ENCODE measurements at places on chromosomes 2 and 18.

DNA sequence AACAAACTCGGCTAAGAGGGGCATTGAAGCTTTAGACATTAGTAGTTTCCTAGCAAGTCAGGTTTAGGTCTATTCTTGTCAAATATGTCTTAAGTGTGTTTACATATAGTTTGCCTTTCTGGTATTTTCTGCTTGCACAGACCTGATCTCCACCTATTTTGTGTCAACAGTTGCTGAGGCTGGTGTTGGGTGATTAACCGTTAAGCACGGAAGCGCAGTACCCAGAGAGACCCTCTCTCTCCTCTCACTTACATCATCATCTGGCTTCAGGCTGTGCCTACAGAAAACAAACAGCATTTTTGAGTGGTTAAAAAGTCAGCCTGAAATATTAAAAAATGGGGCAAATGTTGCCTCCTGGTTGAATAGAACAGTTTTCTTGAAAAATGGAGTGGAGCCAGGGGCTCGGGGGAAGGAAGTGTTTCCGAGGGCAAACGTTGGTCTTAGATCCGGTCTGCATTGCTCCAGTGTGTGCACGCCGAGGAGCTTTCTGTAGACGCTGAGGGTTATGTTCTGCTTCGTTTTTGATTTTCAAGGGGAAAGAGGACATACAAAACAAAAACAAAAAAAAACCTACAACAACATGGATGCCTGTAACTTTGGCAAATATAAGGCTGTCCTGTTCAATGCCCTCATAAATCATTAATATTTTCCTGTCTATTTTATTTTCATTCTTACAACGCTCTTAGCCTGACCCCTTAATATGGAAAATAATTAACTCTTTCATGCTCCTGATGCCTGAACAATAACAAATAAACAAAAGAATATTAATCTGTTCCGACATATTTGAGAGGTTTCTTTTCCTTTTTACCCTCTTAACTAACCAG lies 120.8 kb downstream of the MEIS1 start:
- no peak for DNase-seq

- DNase-seq, result no peak
Measured at GRCh38 chr2:74226648-74227213, 28.3 kb downstream of the MTHFD2 start.

DNA sequence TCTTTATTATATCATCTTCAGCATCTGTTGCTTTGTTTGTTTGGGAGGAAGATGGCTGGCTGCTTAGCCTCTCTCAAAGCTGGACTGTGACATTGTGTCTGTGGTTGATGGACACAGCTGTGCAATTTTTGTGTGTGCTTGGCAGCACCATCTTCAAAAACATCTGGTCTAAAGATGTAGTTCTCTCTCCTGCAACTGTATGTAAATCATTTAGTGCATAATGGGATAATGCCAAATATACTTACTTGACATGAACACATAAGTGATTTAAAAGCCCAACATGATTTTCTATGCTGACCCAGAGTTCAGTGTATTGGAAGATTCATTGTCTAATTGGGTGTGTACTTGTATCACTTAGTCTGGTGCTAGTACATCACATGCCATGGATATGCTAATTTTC lies 112.2 kb downstream of the MAP4K4 start:
- no peak for DNase-seq

- no peak for DNase-seq
Measured at GRCh38 chr2:173942861-173943523, 22.2 kb downstream of the SP3 start.

- no peak for DNase-seq
Measured at GRCh38 chr18:38174173-38174572, 608.6 kb upstream of the CELF4 start.

DNA sequence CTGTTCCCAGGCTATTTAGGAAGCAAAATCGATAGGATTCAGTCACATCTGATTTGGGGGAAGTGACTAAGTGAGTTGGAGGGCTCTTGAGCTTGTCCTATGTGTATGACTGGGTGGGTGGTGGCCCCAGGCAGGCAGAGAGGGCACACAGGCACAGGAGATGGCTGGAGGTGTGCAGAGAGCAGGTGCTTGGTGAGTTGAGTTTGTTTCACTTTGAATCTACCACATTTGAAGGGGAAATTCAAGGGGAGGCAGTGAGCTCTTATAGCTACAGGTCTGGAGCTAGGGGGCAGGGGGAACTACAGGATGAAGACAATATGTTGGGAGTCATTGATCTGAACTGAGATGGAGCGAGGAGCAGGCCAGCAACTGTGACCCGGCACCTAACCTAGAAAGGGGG lies 42.5 kb upstream of the TMEM200C start:
- no peak for DNase-seq

DNA sequence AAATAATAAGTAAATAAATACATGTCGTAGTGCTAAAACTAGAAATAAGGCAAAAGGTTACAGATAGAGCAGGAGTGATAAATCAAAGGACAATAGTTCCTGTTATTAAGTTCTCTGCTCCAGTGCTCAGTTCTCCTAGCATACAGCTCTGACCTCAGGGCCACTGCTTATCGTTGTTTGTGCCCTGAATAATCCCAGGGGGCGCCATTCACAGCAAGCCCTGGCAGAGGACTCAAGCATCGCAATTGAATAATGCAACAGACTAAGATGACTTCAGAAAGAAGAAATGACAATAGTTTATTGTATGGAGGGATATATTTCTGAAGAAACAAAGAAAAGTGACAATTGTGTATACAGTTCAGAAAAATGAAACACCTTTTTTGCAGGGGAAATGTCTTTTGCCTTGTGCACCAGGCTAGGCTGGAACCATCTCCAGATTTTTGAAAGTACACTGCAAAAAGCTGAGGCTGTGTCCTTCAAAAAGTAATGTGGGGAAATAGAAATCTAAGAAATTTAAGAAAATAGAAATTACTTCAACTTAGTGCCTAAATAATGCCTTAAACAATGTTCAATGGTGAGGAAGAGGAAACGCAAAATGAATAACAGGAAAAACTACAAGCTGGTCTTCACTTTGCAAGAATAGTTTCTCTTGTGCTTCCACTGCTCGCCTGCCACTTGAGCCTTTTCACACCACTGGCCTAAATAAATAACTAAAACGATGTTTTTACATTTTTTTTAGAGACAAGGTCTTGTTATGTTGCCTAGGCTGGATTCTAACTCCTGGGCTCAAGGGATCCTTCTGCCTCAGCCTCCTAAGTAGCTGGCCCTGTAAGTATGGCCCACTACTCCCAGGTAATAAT lies 19.0 kb upstream of the CCNYL1 start:
- peak; percentile 16 for DNase-seq

DNA sequence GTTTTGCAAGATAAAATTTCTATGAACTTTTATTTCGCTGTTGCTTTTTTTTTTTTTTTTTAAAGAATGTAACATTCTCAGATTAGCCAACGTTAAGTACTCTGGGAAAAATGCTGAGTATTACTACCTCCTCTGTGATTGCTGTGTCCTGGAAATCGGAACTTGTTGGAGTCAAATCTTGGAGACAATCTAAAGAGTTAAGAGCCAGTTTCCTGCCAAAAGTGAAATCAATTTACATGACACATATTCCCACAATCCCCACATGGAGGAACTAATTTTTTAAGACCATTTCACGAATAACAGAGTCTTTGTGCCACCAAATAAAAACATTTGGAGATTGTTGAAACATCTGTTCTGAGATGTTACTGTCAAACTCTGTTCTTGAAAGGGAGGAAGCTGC lies 127.8 kb downstream of the MEP1B start:
- no peak for DNase-seq

- DNase-seq, result no peak
Measured at GRCh38 chr2:59924346-59924745, 629.1 kb downstream of the BCL11A start.

DNA sequence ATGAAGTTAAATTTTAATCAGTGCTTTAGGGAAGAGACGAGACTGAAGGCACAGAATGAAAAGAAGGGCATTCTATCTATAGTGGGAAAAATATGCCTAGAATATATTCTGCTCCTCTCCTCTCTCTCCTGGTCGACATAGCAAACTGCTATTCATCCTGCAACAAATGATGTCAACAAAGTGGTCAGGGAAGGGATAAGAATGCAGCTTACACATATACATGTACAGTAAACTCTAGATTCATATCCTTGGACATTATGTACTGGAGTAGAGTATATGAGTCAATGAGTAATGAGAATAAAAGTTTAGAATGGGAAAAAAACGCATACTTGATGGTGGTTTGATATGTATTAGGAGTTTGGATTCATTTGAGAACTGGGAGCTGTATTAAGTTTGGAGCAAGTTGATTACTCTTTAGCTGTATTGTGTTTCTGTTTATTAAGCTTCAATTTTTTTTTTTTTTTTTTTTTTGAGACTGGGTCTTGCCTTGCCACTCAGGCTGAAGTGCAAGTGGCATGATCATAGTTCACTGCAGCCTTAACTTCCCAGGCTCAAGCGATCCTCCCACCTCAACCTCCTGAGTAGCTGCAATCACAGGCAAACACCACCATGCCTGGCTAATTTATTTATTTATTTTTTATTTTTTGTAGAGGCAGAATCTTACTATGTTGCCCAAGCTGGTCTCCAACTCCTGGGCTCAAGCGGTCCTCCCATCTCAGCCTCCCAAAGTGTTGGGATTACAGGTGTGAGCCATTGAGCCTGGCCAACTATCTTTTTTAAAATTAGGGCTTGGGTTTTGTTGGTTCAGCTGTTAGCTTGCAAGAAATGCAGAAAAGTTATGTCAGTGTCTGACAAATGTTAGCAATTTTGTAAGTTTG lies 53.8 kb downstream of the STAT1 start:
- no peak for DNase-seq

GRCh38 chr2:21890041-21890440 lies 766.3 kb downstream of the TDRD15 start:
- DNase-seq, result no peak

DNA sequence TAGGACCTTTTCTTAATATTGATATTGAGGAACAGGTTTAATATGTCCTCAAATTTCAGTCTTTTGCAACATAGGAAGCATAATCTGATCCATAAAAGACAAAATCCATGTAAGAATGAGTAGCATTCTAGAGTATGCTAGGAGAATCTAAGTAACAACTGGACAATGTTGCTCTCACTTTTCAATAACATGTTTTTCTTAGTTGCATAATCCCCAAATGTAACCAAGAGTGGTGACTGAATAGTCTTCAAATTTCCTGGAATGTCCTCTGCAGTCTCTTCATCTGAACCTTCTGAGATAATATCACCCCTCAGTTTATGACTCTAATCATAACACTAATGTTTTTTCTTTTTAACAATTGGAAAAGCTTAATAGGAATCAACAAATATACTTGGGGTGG lies 110.0 kb upstream of the ZEB2 start:
- DNase-seq, result no peak

DNA sequence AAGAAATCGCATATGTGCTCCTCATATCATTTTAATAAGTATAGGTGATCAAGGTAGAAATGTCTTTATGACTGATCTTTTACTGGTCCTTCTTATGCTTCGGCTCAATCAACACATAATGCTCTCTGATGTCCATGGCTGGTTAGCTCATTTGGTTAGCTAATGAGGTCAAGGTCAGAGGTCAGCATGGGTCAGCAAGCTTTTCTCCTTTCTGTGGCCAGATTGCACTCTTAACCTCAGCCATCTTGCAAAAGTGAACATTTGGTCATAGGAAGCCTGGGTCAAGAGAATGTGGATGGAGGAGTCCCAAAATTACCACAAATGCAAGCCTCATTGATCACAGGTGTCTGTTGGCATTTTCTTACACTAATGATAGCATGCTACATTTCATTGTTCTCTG lies 35.4 kb upstream of the DARS1 start:
- DNase-seq, result no peak

GRCh38 chr2:202703091-202703490 lies 68.3 kb downstream of the FAM117B start:
- no peak for DNase-seq

- DNase-seq, result no peak
Measured at GRCh38 chr2:121019071-121019470, 265.9 kb downstream of the TFCP2L1 start.

GRCh38 chr2:25650256-25650655 lies 23.1 kb downstream of the DTNB start:
- DNase-seq, result no peak

DNA sequence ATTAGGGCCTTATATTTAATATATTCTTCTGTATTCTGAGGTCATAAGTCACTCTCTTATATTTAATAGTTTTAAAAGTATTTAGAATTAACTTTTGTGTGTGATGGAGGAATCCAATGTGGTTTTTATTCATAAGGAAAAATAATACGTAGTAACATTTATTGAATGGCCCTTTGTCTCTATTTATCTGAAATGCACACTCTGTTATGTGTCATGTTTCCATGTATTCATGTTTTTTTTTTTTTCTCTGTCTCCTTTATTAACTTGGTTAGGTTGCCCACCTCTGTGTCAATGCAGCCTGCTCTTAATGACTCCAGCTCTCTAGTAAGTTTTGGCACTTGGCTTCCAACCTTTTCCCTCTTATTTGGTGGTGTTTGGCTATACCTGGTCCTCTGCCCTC lies 33.8 kb downstream of the RNF144A start:
- no peak for DNase-seq

- DNase-seq, result no peak
Measured at GRCh38 chr2:10765914-10766313, 44.5 kb downstream of the ATP6V1C2 start.

DNA sequence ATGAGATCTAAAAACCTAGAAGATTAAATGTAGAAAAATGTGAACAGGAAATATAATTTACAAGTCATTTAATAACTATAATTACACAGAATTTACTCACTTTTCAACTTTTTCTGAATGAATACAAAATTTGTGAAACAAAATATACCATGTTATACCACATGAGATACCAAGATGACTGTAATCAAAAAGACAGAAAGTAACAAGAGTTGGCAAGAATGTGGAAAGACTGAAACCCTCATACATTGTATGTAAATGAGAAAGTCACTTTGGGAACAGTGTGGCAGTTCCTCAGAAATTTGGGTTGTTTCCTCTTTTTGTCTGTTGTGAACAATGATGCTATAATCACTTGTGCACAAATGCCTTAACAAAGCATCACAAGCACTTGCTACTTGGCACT lies 145.4 kb upstream of the ZNF804A start:
- DNase-seq, result no peak

GRCh38 chr18:42351455-42351854 lies 396.4 kb downstream of the PIK3C3 start:
- no peak for DNase-seq

- DNase-seq, result no peak
Measured at GRCh38 chr2:207767461-207768167, 2.1 kb downstream of the FZD5 start.

DNA sequence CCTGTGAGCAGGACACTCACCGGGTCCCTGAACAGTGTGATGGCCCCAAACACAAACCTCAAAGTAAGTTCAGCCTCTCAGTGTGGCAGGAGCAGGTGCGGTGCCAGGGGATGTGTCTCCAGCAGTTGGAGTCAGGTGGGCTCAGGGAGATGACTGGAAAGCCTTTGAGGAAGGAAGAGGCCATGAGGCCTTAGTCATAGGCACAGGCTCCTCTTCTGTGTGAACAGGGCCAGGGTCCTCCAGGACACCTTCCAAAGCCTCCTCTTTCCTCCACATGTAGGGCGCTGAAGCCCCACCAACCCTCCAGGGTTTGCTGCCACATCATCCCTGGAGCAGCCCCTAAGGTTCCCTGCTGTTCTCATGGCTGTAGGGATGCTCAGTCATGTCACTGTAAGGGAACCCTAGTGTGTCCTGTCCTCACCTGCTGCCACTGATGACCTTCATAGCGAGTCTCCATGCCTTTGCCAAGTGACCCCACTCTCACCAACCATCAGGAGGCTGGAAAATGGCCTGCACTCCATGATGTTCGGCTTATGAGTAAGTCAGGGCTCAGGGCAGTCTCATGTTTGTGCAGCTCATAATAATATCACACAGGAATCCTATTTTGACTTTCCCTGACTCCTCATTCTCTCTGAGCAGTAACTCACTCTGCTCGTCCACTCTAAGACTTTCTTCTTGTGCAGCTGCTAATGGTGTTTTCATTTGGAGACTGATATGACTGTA lies 1152.9 kb downstream of the RPIA start:
- DNase-seq, result no peak

- DNase-seq, result no peak
Measured at GRCh38 chr2:65802298-65802942, 370.0 kb upstream of the SPRED2 start.

Data from NCI-H510A (cell line).